Cardiac fibroblast (primary cell): ENCODE measurements at places on chromosomes 13 and 19.

DNA sequence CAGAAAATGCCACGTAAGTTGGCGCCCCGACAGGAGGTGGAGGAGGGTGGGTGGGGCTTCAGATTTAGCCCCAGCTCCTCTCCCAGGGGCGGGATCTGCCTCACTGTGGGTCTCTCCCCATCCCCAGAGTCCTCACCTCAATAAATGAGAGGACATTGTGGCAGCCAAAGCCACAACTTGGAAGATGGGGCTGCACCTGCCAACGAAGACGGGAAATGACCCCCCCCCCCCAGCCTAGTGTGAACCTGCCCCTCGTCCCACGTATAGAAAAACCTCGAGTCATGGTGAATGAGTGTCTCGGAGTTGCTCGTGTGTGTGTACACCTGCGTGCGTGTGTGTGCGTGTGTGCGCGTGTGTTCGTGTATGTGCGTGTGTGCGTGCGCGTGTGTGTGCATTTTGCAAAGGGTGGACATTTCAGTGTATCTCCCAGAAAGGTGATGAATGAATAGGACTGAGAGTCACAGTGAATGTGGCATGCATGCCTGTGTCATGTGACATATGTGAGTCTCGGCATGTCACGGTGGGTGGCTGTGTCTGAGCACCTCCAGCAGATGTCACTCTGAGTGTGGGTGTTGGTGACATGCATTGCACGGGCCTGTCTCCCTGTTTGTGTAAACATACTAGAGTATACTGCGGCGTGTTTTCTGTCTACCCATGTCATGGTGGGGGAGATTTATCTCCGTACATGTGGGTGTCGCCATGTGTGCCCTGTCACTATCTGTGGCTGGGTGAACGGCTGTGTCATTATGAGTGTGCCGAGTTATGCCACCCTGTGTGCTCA lies 1.5 kb upstream of the TRAPPC5 start:
- DNase-seq, result no peak

- peak; percentile 16 for DNase-seq
These were observed 211.3 kb upstream of the RFC3 start for GRCh38 chr13:33606692-33607091.

GRCh38 chr19:8462571-8462970 lies 17.8 kb downstream of the HNRNPM start:
- no peak for DNase-seq

GRCh38 chr19:10617409-10618121 lies 7.8 kb upstream of the SLC44A2 start:
- peak; percentile 54 for DNase-seq

- DNase-seq, result no peak
These were observed 209.6 kb downstream of the OLFM4 start for GRCh38 chr13:53238261-53238660.

GRCh38 chr13:39946769-39947168 lies 291.3 kb downstream of the COG6 start:
- DNase-seq, result no peak

DNA sequence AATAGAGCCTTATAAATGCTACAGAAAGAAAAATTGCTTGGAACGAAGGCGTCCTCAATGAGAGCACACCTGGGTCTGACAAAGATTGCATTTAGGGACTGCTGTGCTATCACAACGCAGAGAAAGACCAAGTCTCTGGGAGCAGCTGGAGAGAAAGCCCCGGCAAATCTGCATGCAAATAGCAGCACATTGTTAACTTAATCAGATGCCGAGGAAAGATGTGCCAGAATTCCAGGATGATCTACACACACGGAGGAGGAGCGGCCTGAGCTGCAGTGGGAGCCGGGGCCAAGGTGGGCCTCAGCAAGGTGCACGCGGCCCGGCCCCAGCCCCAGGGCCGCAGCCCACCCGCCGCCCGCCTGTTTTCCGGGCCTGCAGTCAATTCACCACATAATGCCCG lies 1.4 kb downstream of the ZNF536 start:
- no peak for DNase-seq

DNA sequence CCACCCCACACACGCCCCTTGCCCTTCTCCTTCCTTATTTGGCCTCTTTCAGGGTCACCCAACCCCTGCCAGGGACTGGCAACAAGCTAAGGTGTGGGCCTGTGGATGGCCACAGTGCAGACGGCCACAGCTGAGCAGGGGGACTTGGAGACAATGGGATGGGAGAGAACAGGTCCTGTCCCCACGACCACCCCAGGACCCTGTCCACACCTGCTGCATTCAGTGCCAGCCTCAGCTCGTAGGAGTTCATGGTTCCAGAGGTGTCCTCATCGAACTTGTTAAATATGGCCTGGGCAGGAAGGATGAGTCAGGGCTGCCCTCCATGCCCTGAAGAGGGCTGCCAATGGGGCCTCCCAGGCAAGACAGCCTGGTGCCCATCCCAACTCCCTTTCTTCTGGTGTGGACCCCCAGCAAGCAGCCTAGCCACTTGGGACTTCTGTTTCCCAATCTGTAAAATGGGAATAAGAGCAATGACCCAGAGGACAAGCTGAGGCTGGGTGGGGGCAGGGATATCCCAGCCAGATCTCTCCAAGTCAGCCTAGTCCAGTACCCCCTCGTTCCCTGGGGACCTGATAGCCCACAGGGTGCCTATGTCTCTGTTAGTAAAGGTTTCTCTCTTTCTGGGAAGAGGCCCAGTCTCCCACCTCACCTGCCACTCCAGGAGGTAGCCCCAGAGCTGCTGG lies 10.6 kb downstream of the CAPN12 start:
- DNase-seq, result peak; percentile 18

DNA sequence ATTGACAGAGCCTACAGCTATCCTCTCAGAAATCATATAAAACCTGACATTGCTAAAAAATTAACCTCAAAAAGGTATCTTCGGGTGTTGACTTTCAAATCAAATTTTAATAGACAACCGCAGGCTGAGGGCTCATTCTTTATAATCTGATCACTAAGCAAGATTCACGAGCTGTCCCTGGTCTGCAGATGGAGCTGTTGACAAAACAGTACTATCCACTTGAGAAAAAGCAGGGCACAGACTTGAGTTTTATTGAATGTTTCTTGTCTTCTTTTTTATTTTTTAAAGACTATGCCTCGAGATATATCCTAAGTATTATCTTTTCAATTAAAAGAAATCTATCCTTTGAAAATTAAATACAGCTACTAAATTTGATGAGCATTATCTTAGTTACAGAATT lies 540.5 kb downstream of the PCDH9 start:
- DNase-seq, result peak; percentile 70

- DNase-seq, result no peak
These were observed 67.3 kb downstream of the FOXO1 start for GRCh38 chr13:40599124-40599523.

GRCh38 chr13:77760893-77761292 lies 63.4 kb downstream of the SLAIN1 start:
- DNase-seq, result no peak

DNA sequence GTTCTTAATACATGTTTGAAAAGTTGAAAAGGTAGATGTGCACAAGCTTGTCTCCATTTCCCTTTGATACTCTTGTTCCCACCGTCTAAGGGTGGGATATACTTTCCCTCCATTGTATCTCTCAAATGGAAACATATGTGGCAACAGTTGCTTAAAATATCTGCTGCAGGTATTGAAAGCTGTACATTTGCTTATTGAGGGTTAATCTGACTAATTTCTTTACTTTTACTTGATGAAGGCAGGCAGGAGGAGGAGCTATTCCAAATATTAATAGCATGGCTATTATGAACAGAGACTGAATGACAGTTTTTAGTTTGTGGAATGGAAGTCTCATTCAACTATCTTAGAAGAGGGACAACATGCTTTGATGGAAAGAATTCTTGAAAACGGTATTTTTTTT lies 103.8 kb downstream of the SLC10A2 start:
- DNase-seq, result no peak

DNA sequence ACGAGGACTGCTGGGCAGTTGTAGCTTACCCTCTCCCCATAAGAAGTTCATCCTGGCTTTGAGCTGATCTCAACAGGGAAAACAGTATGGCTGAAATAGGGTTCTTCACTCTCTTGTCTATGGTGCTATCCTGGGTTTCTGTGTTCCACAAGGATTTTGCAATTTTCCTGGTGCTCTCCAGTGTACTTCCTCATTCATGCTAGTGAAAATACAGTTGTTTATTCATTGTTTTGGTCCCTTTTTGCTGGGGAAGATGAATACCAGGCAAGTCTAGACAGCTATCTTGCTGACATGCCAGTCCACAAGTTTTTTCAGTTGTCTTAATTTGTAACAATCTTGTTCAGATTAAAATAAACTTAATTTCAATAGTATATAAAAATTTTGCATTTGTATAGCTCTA lies 306.5 kb downstream of the DLEU7 start:
- DNase-seq, result no peak

- no peak for DNase-seq
These were observed 36.6 kb downstream of the MYH14 start for GRCh38 chr19:50239921-50240590.

DNA sequence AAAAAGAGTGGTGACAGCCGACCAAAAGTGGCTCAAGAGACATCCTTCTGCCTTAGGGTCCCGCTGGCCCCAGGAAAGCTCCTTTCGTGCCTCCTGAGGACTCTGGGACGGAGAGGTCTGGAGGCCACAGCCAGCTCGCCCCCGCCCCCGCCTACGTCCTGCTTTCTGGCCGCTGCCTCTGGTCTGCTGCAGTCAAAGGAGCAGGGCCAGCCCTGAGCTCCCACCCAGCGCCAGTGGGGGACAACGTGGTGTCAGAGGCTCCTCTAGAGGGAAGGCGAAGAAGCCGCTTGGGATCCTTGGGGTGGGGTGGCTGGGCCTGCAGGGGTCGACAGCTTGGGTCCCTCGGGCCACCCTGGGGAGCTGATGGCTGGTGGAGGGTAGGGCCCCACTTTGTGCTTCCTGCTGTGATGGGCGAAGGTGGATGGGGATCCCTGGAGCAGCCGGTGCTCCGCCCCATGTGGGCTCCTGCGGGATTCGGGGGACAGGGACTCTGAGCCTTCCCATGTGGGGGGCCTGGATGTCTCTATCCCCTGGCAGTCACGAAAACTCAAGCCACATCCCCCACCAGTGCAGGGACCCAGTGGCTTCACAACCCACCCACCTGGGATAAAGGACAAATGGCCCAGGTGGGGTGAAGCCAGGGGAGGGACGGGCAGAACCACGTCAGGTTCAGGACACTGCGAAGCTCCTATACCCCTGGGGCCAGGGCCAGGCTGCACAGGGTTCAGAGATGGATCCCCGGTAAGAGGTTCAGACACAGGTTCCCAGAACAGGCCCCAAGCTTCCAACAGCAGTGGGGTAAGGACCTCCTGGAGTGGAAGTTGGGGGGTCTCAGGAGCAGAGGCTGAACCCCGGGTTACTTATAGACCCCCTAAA lies 9.0 kb upstream of the DIRAS1 start:
- DNase-seq, result no peak

GRCh38 chr19:19523177-19523576 lies 5.5 kb upstream of the YJEFN3 start:
- DNase-seq, result no peak

- no peak for DNase-seq
These were observed 3.2 kb upstream of the SIX5 start for GRCh38 chr19:45772130-45772840.

DNA sequence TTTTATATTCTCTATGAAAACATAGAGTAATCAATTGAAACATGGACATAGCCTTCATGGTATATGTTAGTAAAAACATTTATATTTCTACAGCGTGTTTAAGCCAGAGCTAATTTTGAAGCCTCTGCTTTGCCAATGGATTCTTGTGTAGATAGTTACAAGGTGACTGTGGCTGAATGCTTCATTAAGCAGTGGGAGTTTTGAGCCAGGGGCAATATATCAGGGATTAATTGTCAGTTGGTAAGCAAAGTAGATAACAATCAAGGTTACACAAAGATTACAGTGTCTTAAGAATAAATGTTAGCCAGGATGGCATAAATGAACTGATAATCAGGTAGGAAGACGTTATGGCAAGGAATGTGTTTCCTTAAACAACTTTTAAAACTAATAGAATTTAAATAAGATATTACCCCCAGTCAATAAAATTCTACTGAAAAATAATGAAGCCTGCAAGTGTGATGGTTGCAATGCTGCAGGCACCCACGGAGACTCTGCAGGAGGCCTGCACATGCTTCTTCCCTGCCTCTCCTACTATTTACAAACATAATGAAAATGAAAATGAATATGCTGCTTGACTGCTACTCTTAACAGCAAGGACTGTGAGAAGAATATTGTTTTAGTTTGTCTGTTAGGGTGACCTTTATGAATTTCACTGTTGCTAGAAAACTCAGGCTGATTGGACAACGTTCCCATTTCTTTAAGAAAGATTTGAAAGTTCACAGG lies 588.5 kb downstream of the GPC5 start:
- DNase-seq, result no peak

DNA sequence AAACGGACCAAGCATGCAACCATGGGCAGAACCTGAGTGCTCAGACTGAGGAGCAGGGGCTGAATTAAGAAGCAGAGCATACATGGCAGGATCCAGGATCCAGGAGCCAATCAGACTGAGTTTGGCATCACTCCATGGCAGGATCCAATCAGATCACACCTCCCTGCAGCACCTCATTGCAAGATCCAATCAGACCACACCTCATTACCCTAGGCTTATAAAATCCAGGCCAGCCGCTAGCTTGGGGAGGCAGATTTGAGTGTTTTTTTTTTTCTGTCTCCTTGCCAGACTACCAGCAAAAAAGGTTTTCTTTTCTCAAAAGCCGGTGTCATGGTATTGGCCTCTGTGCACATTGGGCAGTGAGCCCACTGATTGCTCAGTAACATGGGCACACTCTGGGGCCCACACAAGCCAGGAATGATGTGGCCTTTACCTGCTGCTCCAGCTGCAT lies 127.9 kb upstream of the GJB6 start:
- DNase-seq, result peak; percentile 42

DNA sequence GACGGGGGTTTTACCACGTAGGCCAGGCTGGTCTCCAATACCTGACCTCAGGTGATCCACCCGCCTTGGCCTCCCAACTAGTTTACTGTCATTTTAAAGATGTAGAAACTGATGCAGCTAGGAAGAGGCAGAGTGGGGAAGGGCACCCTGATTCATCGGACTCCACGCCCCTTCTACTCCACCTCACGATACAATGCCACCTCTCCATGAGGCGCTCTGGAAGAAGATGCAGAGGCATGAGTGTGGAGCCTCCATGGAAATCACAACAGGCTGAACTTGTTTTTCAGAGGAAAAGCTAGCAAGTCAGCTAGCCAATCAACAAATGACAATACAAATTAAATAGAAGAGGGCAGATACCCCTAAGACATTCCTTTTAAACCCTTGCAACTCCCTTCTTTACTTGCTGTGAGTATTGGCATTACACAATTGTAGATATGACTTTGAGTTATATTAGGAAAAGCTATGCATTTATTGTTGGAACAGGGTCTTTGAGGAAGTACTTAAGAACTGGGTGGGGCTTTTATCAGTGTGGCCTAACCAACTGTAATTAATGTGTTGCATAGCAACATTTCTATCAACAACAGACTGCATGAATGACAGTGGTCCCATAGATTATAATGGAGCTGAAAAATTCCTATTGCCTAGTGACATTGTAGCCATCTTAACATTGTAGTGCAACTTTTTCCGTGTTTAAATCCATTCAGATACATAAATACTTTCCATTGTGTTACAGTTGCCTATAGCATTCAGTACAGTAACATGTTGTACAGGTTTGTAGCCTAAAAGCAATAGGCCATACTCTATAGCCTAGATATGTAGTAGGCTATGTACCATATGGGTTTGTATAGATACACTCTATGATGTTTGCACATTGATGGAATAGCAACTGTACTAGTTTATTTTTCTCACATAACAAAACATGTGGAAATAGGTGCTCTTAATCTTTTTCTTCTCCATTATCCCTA lies 17.6 kb downstream of the WDFY2 start:
- no peak for DNase-seq
